Activated CD8-positive, alpha-beta T cell treated with anti-CD3 and anti-CD28 coated beads, Interleukin-2, amount 10 ng/mL, durations not matched to agents 7 days and 5 days (primary cell): ENCODE measurements at places on chromosomes 1 and 21. TPM values are rescaled to one million over a fixed set of nuclear protein-coding genes. Genes with fewer than 3 reads are reported as not detected.
A peak's percentile ranks its signal among the peaks of the same experiment; 100 is the strongest.

DNA sequence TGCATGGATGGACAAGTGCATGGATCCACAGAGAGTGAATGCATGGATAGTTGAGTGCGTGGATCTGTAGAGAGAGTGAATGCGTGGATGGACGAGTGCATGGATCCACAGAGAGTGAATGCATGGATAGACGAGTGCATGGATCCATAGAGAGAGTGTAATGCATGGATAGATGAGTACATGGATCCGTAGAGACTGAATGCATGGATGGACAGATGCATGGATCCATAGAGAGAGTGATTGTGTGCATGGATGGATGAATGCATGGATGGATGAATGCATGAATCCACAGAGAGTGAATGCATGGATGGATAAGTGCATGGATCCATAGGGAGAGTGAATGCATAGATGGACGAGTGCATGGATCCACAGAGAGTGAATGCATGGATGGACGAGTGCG, 153.8 kb downstream of the PCBP3 start:
- H3K4me3 ChIP-seq: no peak overlapping the region
- H3K4me1 ChIP-seq: no peaks in the 10 kb centered on the region
- no peak overlapping the region for H3K27ac ChIP-seq

DNA sequence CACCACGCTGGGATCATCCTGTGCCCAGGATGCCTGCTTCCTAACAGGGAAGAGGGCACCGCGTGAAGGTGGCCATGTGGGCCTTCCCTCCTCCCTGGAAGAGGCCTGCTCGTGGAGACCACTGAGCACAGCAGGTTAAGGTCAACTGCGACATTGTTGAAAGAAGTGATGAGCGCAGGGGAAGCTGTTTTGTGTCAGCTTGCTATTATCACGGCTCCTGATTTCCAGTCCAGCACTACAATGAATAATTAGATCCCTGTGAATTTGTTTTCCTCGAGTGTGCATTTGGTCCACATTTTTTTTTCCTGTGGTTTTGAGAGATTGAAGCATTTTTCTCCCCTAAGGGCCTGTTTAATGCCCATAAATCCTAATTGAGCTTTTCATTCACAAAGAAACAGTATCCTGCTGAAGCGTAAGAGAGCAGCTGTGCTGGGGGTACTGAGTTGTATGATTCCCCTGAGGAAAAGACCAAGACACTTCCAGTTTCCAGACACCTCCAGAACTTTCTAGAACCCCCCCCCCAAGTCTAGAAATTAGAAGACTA, 204.9 kb downstream of the KCNJ6 start:
- H3K27ac ChIP-seq: no peak overlapping the region
- H3K27me3 ChIP-seq: peaks cover 12% of the 10 kb centered on the region
- H3K36me3 ChIP-seq: no peaks in the 10 kb centered on the region
- H3K4me3 ChIP-seq: no peak overlapping the region
- H3K4me1 ChIP-seq: no peaks in the 10 kb centered on the region

GRCh38 chr1:218964471-218965185, 209.1 kb upstream of the LYPLAL1 start:
- DNase-seq: no peak
- H3K27me3 ChIP-seq: no peaks in the 10 kb centered on the region
- H3K4me3 ChIP-seq: no peak overlapping the region
- no peaks in the 10 kb centered on the region for H3K4me1 ChIP-seq
- H3K27ac ChIP-seq: no peak overlapping the region
- no peaks in the 10 kb centered on the region for H3K36me3 ChIP-seq

- peak overlapping the region; percentile 95 for H3K27ac ChIP-seq
- H3K36me3 ChIP-seq: no peaks in the 10 kb centered on the region
- peak overlapping the region; percentile 77 for H3K4me3 ChIP-seq
- H3K4me1 ChIP-seq: peaks cover 66% of the 10 kb centered on the region
- H3K27me3 ChIP-seq: no peaks in the 10 kb centered on the region
Observed at GRCh38 chr1:31944205-31945089, 6.3 kb upstream of the PTP4A2 start.

GRCh38 chr1:197465528-197466327, 197.7 kb downstream of the CRB1 start:
- H3K4me1 ChIP-seq: no peaks in the 10 kb centered on the region
- no peak overlapping the region for H3K4me3 ChIP-seq
- no peaks in the 10 kb centered on the region for H3K27me3 ChIP-seq
- H3K36me3 ChIP-seq: no peaks in the 10 kb centered on the region
- H3K27ac ChIP-seq: no peak overlapping the region

DNA sequence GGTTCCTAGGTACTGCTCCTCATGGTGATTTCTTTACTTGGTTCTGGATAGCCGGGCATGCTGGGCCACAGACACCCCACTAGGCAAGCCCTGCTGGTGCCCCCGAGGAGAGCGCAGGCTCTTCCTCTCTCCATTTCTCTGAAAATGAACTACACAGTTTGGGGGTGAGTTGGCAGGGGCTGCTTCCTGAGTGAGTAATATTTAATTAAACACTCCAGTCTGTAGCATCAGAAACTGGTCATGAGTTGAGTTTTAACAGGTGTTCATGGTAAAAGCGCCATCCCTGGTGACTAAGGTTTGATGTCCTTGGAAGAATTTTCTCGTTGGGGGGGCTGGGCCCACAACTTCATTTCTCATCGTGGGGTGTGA, 1.7 kb downstream of the SPSB1 start:
- no peaks in the 10 kb centered on the region for H3K4me1 ChIP-seq
- peaks cover 11% of the 10 kb centered on the region for H3K27me3 ChIP-seq
- no peak overlapping the region for H3K27ac ChIP-seq
- no peak overlapping the region for H3K4me3 ChIP-seq
- no peaks in the 10 kb centered on the region for H3K36me3 ChIP-seq
- DNase-seq: no peak

DNA sequence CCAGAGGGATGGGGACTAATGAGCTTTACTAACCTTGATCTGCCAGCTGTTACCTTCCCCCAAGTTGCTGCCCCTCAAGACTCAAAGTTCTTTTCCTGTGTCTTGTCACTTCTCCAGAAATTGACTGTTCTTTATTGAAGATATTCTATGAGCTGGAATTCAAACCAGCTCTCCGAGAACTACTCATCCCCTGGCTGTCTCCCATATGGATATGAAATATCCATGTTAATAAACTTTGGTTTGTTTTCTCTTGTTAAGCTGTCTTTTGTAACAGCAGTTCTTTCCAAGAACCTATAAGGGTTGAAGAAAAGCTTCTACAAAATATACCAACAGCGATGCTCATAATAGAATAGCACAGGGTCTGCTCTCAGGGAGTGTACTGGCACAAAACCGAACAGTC, 77.0 kb downstream of the CAMK2N1 start:
- no peak overlapping the region for H3K4me3 ChIP-seq
- no peaks in the 10 kb centered on the region for H3K36me3 ChIP-seq
- no peak overlapping the region for H3K27ac ChIP-seq
- DNase-seq: no peak
- H3K27me3 ChIP-seq: peaks cover 41% of the 10 kb centered on the region

Gene SEMA4A
- 16.8 TPM for total RNA-seq

Gene PLA2G2C
- total RNA-seq: not detected
